ENCODE measurements at places on chromosomes 6 and 20.

DNA sequence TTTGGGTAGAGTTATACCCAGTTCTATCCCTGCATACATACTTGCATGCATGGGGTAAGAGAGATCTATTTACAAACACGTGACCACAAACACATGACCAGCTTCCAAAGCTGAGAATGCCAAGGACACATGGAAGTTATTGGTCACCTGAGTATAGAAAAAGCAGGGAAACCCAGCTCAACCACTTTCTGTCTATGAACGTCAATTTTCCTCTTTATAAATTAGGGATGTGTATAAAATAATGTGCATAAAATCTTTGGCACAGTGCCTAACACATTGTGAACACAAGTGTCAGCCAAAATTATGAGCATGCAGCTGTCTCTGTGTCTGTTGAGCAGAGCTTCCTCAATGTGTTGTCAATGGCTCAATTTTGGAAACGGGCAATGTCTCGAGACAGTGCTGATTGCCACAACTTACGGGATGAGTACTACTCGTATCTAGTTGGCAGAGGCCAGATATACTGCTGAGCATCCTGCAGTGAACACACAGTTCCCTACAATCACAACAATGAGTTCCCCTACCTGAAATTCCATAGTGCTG lies 44.9 kb downstream of the TPD52L1 start:
- no peak for DNase-seq

- no peak for DNase-seq
These were observed 6.5 kb upstream of the NPBWR2 start for GRCh38 chr20:64113796-64114355.

DNA sequence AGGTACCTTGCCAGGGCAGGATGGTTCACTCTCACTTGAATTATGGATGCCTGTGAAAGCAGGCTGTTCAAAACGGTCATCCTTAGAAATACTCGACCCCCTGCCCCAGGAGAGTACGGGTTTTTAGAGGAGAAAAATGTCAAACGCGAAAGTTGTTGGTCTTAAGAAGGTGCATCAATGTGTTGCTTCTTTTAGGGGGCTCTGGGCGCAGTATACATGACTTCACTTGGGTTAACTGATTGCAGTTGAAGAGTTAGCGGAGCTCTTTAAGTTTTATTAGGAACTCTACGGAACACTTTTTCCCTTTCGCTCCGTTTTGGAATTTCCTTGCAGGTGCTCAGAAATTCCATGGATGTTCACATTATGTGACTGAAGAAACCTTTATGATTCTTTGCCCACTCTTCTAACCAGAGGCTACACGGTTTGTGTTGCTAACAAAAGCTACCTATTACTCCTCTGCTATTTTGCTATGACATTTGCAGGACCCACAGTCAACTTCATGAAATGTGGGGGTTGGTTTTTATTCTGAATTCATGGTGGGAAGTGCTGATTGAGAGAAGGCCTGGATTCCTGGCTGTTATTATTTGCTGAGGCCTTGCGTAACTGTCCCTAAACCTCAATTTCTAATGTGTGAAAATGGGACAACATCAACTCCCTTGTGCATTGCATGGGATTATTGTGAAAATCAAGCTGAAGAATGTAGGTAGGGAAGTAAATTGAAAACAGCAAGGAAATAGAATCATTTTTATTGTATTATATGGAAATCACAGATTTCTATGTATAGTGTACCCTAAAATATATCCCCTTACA lies 845 bp downstream of the ENPP1 start:
- DNase-seq = no peak

- DNase-seq = no peak
These were observed 28.3 kb upstream of the SH3BGRL2 start for GRCh38 chr6:79602859-79603258.

- no peak for DNase-seq
These were observed 86.9 kb downstream of the TCP11 start for GRCh38 chr6:35054106-35054742.

GRCh38 chr6:40432982-40433381 lies 154.2 kb downstream of the LRFN2 start:
- no peak for DNase-seq

DNA sequence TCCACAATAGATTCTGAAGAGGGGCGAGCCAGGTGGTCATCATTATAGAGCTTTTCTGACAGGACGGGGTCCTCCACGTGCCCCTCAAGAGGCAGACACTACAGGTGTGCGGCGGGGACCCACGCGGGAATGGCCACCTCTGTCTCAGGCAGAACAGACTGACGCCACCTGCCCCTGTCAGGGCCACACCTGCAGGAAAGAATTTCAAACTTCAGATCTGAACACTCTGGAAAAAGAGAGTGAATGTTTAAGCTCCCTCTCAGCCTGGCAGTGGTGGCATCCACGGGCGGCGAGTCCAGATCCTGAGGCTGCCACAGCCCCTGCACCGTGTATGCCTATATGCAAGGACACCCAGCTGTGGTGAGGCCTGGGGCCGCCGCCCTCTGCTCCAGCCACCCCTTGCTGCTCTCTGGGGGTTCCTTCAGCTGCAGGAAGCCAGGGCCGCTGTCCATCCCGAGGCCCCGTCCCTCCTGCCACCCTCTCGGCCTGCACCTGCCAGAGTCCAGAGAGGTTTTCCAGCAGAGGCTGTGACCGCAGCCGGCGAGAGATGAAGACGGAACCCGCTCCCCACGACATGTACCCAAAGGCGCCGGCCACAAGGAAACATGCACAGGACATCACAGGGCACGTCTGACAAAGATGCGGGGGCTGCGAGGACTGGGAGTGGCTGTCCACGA lies 234.9 kb downstream of the ERMARD start:
- DNase-seq = no peak

- DNase-seq = no peak
These were observed 21.1 kb downstream of the EYA2 start for GRCh38 chr20:46915575-46916257.

- DNase-seq = no peak
These were observed 64.6 kb upstream of the ZMYND8 start for GRCh38 chr20:47421076-47421475.

GRCh38 chr6:5723841-5724691 lies 282.7 kb downstream of the NRN1 start:
- DNase-seq = no peak

DNA sequence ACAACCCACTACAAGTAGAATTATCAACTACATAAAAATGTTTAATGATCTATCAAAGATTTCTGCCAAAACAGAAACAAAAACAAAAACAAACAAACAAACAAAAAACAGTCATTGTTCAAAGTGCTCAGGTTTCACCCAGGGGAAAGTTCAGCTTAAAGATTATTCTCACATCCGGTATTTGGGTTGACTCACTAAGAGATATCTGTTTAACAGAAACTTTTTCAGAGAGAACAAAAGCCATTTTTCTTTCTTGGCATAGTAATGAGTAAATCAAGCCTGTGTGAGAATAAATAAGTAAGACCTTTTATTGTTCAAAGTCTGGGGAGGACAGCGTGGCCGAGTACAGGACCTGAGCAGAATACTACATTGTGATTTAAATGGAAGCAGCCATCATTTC lies 143.6 kb downstream of the RCAN2 start:
- no peak for DNase-seq

DNA sequence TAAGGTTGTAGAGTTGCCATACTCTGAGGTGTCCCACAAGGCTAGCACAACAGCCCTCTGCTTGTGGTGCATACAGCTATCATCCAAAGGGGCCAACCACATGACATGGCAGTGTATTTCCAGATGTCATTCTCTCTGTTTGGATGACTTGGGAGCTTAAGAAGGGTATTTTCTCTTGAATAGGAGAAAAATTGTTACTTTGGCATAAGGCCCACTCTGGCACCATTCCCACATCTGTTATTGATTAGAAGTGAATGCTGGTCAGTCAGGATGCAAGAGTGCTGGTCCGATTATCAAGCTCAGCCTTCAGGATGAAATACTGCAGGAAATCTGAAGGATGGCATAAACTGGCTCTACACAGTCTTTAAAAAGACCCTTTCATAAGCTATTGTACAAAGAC lies 83.6 kb upstream of the C20orf144 start:
- no peak for DNase-seq

DNA sequence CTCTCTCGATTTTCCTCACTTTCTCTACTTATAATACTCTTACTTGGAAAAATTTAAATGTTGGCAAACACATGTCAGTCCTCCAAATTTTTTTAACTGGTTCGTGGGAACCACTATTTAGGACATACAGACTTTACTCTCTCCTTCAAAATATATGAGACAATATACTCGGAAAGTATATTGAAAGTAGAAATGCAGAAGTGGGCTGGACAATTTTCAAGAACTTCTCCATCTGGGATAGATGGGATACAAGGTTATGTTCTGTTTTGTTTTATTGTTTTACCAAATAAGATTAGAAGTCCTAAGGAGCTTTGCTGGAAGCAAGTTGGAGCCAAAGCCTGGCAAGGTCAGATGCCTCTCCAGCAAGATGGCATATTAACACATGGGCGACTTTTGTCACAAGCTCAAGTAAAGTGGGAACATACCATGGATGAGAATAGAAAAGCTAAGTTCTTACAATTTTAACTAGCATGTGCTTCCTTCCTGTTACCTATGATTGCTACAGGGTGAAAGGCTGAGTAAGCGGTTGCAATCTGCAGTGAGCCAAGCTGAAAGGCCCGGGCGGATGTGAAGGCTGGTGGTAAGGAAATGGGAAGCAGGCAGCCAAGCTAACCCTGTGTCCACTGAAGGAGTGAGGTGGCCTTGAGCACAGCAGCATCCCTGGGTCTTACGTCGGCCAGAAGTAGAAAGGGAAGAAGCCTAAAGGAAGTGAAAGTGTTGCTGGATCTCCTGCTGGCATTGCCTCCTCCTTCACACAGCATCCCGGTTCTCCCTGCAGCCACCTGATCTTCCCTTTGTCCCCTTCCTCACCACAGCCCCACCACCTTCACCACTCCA lies 7.1 kb downstream of the MAP3K5 start:
- no peak for DNase-seq

DNA sequence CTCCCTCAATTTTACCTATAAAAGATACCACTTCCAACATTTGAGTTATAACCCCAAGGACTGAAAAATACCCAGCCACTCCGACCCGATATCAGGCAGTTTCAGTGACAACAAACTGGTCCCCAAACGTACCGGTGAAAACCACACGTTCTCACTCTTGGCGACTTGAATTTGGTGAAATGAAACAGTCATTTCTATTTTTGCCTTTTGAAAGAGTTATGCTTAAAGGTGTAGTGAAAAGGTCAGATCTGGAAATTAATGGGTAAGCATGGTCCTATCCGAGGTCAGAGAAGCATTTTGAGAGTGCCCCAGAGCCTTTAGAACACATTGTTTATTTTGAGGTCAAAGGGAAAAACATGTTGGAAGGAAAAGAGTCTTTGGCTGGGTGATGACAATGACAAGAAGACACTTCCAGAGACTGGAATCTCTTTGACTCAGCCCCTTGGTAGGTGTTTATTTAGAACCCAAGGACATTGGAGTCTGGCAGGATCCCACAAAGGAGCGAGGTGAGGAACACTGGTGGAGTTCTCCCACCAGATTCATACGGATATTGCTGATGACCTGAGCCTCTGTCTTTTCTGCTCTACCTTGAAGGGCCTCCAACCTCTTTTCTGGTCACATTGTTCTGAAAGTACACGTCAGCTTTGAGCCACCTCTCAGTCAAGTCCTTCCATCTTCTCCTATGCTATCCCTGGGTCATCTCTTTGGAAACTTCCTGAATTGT lies 235.0 kb downstream of the GMPR start:
- DNase-seq = no peak

- DNase-seq = no peak
These were observed 652.1 kb upstream of the SLC35B3 start for GRCh38 chr6:9087470-9087869.

GRCh38 chr6:153831350-153832078 lies 207.5 kb upstream of the OPRM1 start:
- no peak for DNase-seq

- no peak for DNase-seq
These were observed 7.4 kb downstream of the TBC1D20 start for GRCh38 chr20:454951-455350.

GRCh38 chr6:167763056-167763944 lies 63.4 kb upstream of the AFDN start:
- DNase-seq = no peak

DNA sequence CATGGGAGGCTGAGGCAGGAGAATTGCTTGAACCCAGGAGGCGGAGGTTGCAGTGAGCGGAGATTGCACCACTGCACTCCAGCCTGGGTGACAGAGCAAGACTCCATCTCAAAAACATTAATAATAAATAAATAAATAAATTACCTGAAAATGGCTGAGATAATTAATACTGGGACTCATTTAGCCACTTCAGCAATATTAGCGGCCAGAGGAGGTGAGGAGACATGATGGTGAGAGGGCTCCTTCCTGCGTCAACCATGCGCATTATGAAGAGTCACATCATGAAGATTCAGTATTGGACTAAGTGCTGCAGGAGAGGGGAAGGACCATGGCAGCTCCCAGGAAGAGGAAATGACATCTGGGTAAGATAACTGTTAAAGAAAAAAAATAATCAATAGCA lies 2.9 kb upstream of the PYGB start:
- no peak for DNase-seq

- no peak for DNase-seq
These were observed 9.8 kb upstream of the PNISR start for GRCh38 chr6:99434702-99435530.

DNA sequence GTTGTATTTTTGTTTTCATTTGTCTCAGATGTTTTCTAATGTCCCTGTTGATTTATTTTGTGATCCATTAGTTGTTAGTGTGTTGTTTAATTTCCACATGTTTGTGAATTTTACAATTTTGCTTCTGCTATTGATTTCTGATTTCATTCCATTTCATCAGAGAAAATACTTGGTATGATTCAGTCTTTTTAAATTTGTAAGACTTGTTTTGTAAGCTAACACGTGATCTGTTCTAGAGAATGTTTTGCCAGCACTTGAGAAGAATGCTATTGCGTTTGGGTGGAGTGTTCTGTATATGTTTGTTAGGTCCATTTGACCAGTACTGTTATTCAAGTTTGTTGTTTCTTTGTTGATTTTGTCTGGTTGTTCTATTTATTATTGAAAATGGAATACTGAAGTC lies 53.9 kb downstream of the KIZ start:
- DNase-seq = no peak

DNA sequence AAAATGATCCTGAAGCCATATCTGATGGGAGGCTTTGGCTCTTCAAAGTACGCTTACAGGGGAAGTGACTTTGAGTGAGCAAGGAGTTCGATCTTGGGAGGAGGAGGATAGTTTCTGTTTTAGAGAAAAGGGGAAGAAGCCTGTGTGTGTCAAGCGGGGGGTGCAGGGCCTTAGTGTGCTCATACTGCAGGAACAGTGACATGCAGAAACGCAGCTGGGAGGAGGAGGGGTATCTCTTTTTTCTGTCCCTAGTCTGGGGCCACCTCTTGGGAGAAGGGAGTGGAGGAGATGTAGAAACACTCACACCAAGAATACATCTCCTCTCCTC lies 19.8 kb downstream of the SIRPD start:
- DNase-seq = no peak

- DNase-seq = no peak
These were observed 154.9 kb upstream of the MLN start for GRCh38 chr6:33958526-33959328.

Data from stimulated activated CD4-positive, alpha-beta T cell treated with anti-CD3 and anti-CD28 coated beads, TNF-alpha, amount 100 ng/mL, for 4 hours (primary cell).